Suprapubic skin (tissue), 4 donors: ENCODE measurements at places on chromosomes 11 and 22.

- peak; percentile 49 for DNase-seq
These were observed 79.7 kb downstream of the BUD13 start for GRCh38 chr11:116693102-116693570.

DNA sequence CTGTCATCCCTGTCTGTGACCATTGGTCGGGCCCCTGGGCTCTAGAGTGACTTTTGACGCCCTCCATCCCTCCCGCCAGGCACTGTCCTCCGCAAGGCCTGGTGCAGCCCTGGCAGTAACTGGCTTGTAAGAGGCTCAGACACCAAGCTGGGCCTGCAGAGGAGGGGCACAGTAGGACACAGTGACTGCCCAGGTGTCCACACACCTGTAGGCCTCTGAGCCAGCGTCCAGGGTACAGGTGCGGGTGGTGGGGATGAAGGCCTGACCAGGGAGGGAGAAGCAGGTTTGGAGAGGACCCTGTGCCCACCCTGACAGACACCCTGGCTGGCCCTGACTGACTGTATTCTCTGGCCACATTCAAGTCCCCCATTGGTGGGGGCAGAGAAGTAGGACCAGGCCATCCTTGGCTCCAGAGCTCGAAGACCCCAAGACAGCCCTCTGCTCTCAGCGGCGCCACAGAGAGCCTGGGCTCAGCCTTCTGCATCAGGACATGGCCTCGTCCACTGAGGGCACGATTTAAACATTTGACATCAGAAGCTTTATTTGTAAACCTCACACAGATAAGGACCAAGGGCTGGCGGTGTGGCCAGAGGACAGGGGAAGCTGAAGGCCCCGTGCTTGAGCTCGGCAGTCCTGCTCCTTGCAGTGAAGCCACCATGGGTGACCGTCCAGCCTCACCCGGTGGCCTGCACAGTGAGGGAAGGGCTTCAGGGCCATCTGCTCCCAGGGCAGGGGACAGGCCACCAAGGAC is 31.4 kb downstream of the PPIL2 start:
- DNase-seq = no peak

DNA sequence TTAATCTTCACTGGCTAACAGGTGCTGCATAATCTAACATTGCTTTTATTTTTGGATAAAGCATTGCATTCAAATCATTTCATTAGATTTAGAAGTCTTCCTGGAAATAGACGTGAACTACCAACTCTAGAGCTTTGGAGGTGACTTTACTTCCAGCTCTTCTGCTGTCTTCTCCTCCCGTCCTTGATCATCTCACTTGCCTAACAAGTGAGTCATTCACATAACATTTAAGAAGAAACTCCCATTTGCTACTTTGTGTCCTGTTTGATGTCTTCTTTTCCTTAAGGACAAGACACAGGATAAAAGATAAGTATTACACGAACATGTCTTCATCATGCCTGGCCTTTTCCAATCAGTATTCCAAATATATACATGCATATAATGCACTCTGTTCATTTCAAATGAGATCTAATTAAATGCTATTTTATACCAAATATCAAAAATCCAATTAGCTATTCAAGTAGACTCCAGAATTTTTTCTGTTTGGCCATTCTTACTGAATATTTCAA is 88.3 kb downstream of the BDNF start:
- no peak for DNase-seq

DNA sequence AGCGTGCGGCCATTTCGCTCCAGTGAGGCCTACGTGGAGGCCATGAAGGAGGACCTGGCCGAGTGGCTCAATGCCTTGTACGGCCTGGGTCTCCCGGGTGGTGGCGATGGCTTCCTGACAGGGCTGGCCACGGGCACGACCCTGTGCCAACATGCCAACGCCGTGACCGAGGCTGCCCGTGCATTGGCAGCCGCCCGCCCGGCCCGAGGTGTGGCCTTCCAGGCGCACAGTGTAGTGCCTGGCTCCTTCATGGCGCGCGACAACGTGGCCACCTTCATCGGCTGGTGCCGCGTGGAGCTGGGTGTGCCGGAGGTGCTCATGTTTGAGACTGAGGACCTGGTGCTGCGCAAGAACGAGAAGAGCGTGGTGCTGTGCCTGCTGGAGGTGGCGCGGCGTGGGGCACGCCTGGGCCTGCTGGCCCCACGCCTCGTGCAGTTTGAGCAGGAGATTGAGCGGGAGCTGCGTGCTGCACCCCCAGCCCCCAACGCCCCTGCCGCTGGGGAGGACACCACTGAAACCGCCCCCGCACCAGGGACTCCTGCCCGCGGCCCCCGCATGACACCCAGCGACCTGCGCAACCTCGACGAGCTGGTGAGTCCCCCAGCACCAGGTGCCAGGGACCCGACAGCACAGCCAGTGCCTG is 1.8 kb downstream of the GAS2L1 start:
- no peak for DNase-seq

- no peak for DNase-seq
These were observed 14.8 kb upstream of the MFNG start for GRCh38 chr22:37500745-37501609.

GRCh38 chr11:44840085-44840478 is 110.6 kb downstream of the TP53I11 start:
- no peak for DNase-seq

DNA sequence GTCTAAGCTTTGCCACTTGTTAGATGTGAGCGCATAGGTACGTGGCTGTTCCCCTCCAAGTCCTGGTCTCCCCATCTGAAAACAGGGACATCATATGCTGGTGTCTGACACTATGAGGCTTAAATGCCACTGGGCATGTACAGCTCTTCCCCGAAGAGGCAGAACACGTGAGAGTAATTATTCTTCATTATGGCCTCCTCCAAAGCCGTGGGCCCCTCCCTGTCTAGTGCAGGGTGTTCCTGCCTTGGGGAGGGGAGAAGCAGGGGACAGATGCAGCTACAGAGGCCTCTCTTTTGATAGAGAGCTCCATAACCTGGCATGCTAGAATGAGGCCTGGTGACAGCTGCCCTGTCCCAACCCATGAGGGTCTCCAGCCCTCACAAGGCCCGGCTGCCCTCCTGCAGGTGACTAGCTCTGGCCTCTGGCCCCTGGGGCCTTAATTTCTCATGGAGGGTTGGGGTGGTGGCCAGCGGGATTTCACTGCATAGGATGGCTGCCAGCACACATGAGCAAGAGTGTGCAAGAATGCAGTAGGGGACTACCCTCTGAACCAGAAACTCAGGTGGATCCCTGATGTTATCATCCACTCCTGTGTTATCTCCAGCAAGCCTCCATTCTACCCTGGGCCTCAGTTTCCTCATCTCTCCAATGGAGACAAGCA is 334.6 kb downstream of the MN1 start:
- DNase-seq = no peak

GRCh38 chr11:80227915-80228314 is 787.1 kb upstream of the TENM4 start:
- DNase-seq = no peak

DNA sequence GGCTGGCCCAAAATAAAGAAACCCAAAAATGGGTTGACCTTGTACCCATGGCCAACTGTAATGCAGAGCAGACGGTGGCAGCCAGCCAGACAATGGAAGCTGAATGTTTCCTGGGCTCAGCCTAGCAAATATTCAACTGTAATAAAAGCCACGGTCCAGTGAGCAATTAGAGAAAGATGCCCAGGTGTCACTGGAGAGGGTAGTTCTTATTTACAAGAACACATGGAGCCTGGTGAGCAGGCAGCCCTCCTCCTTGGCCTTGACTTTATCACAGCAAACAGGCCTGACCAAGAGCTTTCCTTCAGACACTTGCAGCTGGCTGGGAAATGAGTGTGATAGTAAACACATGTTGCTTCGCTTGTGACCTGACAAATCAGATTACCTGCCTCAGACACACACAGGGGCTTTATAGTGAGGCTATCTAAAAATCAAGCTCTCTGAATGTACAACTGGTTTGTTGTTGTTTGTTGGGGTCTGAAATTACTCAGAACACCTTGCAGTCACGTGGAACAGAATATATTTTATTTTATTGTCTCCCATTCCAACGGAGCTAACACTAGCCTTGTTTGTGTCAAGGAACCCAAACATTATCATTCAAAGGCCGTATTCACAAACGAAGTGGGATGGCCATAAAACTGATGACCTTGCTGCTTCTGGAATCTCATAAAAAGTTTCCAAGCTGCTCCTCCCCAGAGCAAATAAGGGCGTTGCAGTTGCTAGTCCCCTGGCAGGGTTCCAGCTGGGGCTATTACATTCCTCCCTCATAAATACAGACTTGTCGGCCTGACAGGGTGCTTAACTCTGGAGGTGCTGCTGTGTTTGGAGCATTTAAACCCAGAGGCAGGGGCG is 161.1 kb downstream of the BBOX1 start:
- peak; percentile 89 for DNase-seq

GRCh38 chr11:17185938-17186337 is 21.8 kb downstream of the PIK3C2A start:
- no peak for DNase-seq

DNA sequence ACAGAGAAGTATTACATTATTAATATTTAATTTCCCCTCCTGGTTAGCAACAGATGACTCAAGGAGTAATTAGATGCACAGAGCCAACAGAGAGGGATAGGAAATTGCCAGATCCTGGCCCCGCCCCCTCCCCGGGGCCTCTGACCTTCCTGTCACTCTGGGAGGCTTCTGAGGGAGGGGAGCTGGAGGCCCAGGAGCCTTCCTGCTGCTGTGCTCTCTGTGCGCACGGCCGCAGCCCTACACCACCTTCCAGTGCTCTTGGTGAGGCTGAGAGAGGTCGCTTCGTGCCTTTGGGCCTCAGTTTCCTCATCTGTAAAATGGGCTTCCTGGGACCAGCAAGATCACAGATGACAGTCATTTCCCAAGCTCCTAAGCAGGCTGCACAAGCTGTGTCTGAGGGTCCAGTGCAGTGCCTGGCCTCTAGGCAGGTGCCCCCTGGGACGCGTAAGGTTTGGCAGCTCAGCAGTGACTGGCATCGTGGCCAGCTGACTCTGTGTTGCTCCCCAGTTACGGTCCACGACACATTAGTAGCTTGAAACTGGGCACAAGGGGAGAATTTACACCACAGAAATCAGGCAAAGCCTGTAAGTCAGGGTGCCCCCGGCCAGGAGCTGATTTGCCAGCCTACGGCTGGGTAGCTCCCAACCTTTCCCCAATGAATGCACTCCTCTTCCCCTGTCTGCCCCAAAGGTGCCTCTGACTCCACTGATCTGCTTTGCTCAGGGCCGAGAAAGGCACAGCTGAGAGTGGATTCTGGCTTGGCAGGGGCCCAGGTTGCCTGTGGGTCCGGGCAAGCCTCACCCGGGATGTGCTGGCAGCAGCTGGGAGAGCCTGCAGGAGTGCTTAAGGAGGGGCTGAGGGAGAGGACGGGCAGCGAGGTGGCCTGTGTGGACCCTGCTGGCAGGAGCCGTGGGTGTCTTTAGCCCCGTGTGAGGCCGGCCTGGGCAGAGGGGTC is 2.3 kb downstream of the ADORA2A start:
- DNase-seq = peak; percentile 61

GRCh38 chr11:18369398-18369797 is 25.0 kb upstream of the LDHA start:
- DNase-seq = no peak

- no peak for DNase-seq
These were observed 5.6 kb downstream of the CCDC82 start for GRCh38 chr11:96384156-96384555.

GRCh38 chr11:91904792-91905785 is 319.5 kb upstream of the FAT3 start:
- no peak for DNase-seq

DNA sequence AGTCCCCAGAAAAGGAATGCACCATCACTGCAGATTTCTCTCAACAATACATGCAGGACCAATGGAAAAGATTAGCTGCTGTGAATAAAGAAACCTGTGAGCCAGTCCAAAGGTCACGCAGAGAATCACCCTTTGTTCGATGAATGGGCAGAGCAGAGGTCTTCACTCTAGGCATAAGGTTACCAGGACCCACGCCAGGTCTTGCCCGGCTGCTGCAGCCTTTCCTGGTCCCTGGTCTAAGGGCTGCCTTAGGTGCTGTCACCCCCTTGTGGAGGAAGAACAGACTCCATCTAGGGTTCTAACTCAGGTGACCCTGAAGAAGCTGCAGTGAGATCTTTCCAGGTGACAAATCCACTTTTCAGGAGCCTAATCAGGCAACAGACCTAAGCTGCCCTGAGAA is 29.0 kb upstream of the NAP1L4 start:
- DNase-seq = no peak

DNA sequence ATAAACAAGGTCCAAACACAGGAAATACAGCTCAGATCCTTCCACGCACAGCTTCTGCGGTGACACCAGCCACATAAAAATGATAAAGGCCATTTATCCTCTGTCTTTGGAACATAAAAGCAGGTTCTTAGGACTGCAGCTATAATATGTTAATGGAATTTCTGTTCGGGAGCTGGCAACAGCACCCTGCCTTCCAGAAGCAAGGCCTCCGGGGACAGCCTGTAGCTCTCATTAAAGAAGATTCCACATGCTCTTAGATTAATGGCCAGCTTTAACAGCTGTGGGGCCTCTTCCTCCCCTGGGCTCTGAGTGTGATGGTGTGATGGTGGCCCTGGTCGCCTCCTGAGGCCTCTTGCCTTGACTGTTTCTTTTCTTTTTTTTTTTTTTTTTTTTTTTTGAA is 137.3 kb downstream of the CACNA1I start:
- no peak for DNase-seq

GRCh38 chr11:64538501-64538951 is 52.5 kb upstream of the SLC22A12 start:
- no peak for DNase-seq

DNA sequence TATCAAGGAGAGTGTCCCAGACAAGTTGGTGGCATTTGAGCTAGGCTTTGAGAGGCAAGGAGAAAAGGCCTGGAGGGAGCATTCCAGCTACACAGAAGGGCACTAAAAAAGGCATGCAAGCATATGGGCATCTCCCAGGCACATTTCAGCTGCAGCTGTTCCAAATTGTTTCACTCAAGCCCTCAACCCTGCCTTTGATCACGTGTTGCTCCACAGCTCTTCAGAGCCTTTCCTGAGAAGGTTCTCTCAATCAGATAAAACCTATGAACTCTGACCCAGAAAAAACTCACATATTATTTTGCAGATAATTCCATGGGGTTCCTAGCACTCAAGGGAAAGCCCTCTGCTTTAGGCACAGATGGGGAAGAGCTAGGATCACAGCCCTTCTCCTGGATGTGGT is 24.4 kb upstream of the HSPA8 start:
- no peak for DNase-seq
